GM04503 (cell line): ENCODE measurements at places on chromosomes 3 and 15.
A peak's percentile ranks its signal among the peaks of the same experiment; 100 is the strongest.

DNA sequence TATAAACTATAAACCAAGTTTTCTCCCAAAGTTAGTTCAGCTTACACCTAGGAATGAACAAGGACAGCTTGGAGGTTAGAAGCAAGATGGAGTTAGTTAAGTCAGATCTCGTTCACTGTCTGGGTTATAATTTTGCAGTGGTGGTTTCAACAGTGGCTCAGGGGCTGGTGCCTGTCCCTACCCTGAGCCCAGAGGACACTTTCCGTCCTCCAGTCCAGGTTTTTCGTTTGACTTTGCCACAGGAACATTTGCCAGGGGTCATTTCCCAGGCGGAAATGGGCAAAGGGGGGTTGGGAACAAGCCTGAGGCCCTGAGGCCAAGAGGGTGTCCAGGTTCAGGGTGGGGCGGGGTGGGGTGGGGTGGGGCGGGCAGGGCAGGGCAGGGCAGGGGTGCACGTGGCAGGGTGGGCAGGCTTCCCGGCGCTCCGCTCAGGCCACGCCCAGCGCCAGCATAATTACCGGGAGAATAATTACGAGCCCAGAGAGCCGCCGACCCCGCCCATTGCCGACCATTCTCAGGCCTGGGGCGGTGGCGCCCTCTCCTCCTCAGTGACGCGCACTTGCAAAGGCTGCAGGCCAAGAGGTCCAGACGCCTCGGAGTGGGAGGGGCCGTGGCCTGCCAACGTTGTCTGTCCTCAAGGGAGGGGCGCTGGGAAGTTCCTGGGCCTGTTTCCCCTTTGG lies 70.4 kb downstream of the KLF13 start:
- DNase-seq = no peak

GRCh38 chr3:51929420-51930003 lies 12.2 kb downstream of the RRP9 start:
- DNase-seq = no peak

GRCh38 chr3:65545429-65545828 lies 493.3 kb downstream of the MAGI1 start:
- peak; percentile 12 for DNase-seq

- DNase-seq = no peak
Observed at GRCh38 chr15:58734859-58735258, 14.6 kb downstream of the ADAM10 start.

DNA sequence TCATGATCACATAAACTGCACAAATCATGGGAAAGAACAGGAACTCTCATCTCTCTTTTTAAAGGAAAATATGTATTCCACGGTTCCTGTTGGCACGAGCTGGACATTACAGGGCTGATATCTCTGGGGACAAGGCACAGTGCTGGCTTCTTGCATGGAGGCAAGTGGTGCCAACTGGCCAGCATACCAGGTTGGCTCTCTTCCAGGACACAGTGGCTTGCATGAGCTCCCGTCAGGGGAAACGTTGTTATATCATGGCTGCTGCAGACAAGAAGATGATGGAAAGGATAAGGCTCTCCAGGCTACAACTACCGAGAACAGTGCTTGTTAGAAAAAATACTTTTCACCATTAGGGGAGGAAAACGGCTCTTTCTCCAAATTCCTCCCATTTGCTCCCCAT lies 283.9 kb downstream of the RORA start:
- DNase-seq = no peak

DNA sequence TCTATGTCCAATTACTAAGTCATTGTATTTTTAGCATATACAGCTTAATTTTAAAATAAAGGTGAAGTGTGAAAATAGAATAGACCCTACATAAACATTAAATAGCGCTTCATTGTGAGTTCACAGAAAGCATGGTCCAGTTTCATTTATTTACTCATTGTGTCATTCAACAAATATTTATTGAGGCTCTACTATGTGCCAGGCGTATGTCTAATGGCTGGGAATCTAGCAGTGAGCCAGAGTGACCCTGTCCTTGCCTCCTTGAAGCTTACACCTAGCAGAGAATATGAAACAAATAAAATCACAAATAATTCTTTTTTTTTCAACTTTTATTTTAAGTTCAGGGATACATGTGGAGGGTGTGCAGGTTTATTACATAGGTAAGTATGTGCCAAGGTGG lies 161.7 kb downstream of the CFAP20DC start:
- no peak for DNase-seq

DNA sequence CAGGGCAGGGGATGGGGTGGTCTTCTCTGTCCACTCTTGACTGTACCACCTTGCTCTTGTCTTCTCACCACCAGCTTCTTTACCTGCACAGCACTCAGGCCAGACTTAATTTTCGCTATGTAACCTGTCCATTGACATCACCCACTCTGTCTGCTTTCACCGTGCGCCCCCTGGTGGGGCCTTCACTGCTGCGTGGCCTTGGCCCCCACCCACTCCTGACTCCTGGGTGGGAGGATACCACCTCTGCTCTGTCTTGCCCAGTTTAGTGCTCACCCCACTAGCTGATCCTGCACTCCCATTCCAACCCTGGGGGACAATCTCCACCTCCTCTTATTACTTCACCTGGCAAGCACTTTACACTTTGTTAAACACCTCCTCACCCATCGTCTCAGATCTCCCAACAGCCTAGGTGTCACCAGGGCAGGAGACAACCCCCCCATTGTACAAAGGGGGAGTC lies 17.7 kb downstream of the PTH1R start:
- no peak for DNase-seq

DNA sequence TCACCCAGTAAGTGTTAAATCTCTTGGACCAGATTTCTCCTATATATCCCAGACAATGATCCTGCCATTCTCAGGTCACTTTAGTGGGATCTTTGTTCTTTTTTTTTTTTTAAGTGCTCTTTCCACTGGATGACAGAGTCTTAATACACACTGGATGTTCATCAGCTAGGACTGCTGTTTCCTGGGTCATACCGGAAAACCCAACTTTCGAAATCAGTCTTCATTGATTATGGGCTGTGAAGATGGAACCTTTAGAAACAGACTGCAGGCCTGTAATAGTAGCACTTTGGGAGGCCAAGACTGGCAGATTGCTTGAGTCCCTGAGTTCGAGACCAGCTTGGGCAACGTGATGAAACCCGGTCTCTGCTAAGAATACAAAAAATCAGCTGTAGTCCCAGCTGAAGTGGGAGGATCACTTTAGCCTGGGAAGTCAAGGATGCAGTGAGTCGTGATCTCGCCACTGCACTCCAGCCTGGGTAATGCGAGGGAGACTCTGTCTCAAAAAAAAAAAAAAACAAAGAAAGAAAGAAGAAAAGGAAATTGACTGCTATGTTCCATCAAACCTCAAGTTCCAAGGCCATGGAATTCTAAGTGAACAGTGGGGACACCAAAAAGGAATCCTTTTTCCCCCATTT lies 2.3 kb downstream of the EOGT start:
- no peak for DNase-seq

DNA sequence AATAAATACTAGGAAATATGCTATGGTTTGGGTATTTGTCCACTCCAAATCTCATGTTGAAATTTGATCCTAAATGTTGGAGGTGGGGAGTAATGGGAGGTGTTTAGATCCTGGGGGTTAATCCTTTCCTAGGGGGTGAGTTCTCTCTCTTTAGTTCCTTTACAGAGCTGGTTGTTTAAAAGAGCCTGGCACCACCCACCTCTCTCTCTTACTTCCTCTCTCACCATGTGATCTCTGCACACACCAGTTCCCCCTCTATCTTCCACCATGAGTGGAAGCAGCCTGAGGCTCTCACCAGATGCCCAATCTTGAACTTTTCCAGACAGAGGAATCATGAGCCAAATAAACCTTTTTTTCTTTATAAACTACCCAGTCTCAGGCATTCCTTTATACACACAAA lies 10.5 kb downstream of the SLC24A5 start:
- no peak for DNase-seq

DNA sequence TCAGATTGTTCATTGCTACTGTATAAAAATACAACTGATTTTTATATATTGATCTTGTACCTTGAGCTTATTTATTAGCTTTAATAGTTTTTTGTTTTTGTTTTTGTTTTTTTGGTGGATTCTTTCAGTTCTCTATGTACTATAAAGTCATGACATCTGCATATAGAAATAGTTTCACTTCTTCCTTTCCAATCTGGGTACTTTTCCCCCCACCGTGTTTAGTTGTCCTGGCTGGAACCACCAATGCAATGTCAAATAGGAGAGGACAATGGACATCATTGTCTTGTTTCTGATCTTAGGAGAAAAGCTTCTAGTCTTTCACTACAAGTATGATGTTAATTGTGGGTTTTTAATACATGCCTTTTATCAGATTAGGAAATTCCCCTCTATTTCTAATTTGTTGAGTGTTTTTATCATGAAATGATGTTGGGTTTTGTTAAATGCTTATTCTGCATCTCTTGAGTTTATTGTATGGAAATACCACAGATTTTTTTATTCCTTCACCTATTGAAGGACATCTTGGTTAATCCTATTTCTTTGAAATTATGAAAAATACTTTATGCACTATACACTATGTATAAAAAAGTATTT lies 2.8 kb upstream of the XCR1 start:
- DNase-seq = no peak

DNA sequence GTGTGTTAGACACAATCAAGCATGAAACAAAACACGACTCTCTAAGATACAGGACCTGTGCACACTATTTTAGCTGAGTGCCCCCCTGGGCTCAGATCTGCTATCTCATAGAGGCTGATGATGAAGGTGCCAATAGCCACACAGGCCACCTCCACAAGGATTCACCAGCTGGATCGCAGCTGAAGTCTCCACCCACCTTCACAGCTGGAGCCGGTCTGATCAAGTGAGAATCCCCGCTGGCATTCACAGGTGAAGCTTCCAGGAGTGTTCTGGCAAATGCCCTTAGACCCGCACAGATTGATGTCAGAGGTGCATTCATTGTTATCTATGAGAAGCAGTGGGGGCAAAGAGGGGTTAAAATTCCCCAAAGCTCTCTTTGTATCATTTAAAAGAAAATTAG lies 90.1 kb downstream of the DUT start:
- no peak for DNase-seq

DNA sequence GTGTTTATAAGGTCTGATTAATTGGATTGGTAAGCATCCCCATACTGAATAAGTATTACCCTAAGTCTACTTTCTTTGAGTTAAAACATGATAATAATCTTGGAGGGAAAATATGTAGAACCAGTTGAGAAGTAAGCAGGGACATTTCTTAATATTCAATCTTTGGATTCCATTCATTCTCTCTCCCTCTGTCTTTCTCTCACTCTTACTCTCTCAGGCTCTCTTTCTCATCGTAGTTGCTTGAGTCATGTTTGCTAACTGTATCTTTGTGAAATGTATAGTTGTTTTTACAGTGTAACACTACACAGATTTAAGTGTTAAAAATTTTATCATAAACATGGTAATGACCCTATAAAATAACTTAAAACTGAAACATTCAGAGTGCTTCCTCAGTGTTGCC lies 163.8 kb downstream of the RSRC1 start:
- no peak for DNase-seq

DNA sequence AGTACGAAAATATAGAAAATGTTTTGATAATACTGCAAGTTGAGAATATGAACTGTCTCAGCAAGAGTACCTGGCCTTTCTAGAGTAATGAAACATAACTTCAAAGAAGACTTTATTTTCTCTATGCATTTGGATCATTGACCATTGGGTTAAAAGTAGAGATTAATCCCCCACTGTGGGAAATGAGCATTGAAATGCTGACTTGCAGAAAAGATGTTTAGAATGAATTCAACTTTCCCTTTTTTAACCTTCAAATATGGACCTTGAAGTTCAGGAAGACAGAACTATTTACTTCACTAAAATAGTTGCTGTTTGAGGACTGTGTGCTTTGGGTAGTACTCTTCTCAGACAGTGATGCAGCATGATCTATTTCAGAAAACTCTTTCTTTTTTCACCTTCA lies 75.7 kb downstream of the NLGN1 start:
- DNase-seq = no peak

DNA sequence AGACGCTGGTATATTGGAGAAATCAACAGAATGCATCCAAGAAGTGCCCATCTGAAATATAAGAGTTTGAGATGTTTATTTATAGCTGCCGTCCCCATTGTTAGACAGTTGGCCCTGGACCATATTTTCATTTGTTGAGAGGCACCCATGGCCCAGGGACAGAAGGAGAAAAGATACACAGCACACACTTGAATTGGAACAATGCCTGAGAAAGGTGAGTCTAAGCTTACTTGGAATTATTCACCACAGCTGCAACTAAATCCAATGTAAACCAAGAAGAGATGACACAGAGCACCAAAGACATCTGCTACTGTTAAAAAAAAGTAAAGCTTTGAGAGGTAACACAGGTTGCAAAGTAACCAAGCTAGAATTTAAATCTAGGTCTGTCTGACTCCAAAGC lies 525.5 kb upstream of the NAALADL2 start:
- DNase-seq = no peak

DNA sequence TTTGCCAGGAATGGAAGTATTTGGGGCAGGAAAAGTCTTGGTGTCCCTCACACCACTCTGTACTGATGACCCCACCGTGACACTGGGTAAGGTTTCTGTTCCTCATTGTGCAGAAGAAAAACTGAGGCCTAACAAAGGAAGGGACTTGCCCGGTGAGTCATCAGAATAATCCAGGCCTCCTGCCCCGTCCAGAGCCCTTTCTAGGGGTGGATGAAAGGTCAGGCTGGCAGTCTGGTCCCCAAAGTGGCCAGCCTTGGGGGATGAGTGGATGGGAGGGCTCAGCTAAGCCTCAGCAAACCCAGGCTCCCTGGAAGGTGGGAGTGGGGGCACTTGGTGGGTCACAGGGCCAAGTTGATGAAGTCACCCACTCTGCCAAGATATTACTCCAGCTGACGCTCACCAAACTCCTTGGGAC lies 2.3 kb upstream of the DNAH1 start:
- DNase-seq = peak; percentile 27

GRCh38 chr3:106359692-106360091 lies 490.9 kb upstream of the CBLB start:
- DNase-seq = no peak

GRCh38 chr15:50380089-50380488 lies 25.1 kb upstream of the GABPB1 start:
- DNase-seq = no peak

DNA sequence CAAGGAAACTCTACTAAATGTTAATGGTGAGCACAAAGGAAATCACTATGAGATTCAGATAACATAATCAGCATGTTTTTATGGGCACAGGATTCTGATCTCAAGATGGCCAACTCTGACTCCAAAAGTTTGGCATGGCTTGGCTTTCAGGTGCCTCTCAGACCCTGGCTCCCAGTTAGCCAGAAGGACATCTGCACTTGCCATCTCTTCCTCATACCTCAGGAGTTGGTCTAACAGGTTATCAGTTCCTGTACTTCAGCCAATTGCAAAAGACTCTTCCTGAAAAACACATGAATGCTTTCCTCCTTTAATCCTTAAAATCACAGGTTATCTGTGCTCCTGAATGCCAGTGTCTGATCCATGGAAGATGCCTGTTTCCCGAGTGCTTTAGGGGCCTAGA lies 25.0 kb downstream of the TMPRSS7 start:
- DNase-seq = no peak

DNA sequence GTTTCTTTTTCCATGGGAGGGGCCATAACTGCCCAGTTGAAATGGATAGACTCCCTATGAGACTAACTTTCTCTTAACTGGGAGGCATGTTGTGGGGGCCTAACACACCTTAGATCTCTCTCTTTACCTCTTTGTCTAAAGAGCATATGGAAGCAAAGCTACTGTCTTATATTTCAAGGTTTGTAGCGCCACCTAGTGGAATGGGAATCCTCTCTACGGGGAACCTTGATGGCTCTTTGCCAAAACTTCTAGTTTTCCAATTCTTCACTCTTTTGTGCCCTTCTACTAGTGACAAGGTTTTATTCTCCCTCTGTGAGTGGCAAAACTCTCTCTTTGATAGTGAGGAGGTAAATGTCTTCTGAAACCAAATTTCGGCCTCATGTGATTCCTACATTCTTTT lies 1030.4 kb upstream of the CADM2 start:
- no peak for DNase-seq

GRCh38 chr15:92899948-92900730 lies at the start of gene CHD2:
CHD2 (plus strand) TSS chr15:92900324; CDS start chr15:92901238, 914 bp downstream.
- DNase-seq = no peak
